Hematopoietic multipotent progenitor cell treated with erythropoietin and hydrocortisone succinate and interleukin-3 and kit ligand, for 15 days (in vitro differentiated cells): ENCODE measurements at places on chromosomes 6 and 20.

GRCh38 chr6:34525431-34526175 is 30.5 kb downstream of the SPDEF start:
- DNase-seq: no peak

GRCh38 chr6:162917506-162917905 is 189.7 kb downstream of the PACRG start:
- no peak for DNase-seq

- DNase-seq: no peak
Observed at GRCh38 chr20:871436-871835, 37.9 kb downstream of the FAM110A start.

GRCh38 chr20:2873747-2874041 is 413 bp downstream of the PTPRA start:
- DNase-seq: no peak

DNA sequence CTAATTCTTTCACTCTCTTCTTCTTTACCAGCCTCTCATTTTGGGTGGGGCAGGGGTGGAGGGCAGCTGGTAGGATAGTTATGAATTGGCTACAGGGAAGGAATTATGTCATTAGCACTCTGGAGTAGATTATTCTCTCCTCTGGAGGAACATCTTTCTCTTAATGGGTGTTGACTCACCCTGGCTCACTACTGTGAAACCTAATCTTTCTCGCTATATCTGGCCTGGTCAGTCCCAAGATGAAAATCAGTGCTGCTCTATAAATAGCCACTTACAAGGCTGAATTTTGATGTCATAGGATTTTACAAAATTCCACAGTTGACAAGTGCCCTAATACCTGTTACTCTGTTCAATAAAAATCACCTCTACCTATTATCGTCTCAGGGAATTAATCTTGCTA is 151.3 kb downstream of the COL9A1 start:
- no peak for DNase-seq

- no peak for DNase-seq
Observed at GRCh38 chr20:21209668-21210067, 83.8 kb downstream of the KIZ start.

GRCh38 chr20:43820731-43821330 is 93.8 kb upstream of the TOX2 start:
- no peak for DNase-seq

DNA sequence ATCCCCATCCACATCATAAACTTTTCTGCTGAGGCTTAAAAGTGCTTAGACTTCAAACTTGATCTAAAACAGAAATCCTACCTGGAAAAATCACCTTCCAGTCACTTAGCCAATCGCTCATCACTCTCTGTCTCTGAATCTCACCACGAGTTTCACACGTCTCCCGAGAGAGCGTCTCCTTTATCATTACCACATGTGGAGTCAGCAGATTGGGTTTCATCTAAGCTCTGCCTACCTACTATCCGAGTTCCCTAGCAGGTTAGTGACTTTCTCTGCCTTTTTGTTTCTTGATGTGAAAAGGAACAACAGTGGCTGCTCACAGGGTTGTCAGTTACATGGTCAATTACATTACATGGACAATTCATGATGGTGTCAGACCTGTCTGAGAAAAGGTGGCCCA is 286.2 kb downstream of the ESR1 start:
- no peak for DNase-seq

DNA sequence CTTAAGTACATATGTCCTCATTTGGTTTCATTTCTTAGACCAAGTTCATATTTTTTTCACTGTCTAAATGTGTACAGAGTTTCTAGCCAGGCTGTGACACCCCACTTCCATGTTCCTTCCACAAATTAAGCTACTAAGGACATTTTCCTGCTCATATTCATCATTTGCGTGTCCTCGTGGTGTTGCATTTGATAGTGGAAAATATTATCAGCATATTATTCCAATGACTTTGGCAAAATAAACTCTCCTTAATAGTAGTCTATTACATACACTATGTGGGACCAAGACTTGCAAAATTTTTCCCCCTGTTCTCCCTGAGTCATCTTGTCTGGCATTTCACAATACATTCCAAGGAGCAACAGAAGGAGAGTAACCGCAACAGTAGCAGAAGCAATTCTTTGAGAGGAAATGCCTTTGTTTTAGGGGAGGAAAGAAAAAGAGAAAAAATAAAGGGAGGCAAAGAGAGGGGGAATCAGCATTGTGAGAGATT is 599.2 kb downstream of the COL12A1 start:
- DNase-seq: no peak

GRCh38 chr6:25401711-25402110 is 122.5 kb downstream of the CARMIL1 start:
- DNase-seq: no peak

- DNase-seq: no peak
Observed at GRCh38 chr20:2507875-2508630, 662 bp downstream of the ZNF343 start.

DNA sequence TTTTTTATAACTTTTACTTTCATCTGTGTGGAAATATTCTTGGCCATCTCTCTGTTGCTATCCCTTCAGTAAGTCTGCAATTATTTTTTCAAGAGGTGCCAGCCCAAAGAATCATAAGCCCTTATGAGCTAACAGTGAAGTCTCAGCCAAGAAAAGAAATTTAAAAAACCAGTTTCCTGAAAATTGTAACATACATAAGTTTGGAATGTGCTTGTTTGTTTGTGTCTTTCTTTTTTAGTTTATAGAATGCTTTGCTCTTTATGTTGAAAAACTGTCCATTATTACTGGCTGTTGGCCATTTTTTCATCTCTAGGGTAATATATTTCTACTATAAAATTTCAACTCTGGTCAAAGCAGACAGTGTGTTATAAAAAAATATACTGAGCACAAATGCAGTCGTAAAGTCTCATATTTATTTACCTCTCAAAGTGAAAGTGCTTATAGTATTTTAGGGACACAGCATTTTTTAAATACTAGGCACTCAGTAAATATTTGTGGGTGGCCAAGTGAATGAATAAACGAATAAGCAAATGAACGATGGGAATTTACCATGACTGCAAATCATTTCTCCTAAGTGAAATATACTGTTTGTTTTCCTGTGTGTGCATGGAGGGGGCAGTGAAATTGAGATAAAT is 659.7 kb downstream of the KIF16B start:
- no peak for DNase-seq

DNA sequence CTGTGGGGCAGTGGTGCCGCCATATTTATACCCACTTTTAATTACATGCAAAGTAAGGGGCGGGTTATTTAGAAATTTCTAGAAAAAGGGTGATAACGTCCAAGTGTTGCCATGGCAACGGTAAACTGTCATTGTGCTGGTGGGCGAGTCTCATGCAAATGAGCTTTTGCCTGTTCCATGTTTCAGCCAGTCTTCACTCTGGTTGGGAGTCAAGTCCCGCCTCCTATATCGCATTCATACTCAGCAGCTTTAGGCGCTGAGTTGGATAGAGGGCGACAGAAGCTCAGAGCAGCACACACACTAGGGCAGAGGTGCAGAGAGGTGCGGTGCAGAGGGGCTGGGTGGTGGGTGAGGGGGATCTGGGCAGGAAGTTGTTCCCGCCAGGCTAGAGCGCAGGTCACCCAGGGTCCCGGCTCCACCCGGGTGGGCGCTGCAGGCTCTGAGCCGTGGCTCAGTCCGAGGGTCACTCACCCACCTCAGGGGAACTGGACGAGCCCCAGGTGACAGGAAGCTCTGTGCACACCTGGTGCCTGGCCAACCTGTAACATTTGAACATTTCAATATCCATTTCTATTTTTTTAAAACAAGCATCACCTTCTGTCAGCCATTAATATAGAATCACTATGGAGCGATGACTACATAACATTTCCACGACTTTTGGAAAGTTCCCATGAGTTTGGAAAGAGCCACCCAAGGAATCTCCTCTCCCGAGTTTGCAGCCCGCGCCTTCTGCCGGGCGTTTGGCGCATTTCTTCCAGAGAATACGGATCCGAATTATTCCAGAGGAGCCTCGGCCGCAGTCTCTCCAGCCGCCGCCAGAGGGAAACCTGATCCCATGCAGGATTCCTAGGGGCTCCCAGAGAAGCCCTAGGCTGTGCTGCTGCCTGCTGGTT is 89.1 kb upstream of the PHACTR3 start:
- DNase-seq: no peak

- no peak for DNase-seq
Observed at GRCh38 chr20:49889935-49890333, 25.4 kb downstream of the SPATA2 start.

DNA sequence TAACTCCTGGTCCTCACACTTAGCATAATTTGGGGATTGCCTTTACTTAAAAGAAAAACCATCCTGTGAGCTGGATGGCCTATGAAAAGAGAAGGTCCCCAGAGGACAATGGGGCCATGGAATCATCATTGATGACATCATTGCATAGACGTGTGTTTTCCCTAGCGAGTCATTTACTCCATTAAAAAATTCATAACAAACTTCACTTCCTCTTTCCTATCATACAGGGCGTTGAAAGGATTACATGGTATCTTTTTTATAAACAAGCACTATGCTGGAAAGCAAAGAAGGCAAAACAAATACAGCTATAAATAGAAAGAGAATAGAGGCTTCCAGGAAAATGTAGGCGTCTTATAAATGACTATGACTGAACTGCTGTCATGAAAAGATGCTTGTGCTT is 11.3 kb upstream of the COL12A1 start:
- no peak for DNase-seq

DNA sequence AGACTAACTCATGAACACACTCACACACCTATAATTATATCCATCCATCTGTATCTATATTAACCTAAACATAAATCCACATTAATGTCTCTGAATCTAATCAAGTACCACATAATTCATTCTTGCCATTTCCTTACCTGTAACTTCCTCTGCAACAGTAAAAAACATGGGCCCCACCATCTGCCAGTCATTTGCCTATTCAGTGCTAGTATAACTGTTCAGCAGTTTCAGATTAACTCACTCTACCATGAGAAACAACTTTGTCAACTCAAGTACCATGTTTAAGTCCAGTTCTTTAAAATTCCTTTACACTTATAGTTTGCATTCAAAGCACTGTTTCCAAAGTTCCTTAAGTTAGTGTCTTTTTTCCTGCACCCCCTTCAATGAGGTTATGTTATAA is 68.8 kb downstream of the LAMP5 start:
- DNase-seq: no peak

- DNase-seq: no peak
Observed at GRCh38 chr6:93420163-93420795, 920 bp upstream of the EPHA7 start.
